GM12892 (cell line): ENCODE measurements at places on chromosomes 6 and 20.

DNA sequence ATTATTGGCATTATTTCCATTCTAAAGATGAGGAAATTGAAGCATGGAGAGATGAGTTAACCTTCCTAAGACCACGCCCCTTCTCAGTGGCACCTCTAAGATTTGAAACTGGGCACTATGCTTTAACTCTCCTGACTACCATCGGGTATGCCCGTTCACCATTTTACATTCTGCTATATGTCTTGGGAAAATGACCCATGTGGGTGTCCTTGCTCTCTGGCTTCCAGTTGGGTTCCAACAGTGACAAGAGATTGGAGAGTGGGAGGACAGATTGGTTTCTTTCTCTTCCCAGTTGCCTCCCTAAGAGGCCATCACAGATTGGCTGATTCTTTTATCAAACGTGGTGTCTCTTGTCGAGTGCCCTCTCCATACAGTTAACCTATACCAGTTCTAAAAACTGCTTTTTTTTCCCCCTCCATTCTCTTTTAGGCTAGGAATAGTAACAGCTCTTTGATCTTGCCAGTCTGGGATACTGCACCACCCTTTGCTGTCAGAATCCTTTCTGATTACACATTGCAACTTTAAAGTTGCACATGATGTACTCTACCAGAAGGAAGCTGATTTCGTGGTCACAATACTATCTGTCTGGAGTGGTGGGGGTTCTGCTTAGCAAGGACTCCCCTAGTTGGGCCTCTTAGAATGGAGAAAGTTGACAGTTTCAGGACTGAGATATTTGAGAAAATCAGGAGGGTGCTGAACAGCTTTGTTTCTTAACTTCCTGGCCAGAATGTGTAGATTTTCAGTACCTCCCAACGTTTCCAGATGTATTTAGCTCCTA is 88.0 kb upstream of the ELOVL5 start:
- DNase-seq, result no peak

DNA sequence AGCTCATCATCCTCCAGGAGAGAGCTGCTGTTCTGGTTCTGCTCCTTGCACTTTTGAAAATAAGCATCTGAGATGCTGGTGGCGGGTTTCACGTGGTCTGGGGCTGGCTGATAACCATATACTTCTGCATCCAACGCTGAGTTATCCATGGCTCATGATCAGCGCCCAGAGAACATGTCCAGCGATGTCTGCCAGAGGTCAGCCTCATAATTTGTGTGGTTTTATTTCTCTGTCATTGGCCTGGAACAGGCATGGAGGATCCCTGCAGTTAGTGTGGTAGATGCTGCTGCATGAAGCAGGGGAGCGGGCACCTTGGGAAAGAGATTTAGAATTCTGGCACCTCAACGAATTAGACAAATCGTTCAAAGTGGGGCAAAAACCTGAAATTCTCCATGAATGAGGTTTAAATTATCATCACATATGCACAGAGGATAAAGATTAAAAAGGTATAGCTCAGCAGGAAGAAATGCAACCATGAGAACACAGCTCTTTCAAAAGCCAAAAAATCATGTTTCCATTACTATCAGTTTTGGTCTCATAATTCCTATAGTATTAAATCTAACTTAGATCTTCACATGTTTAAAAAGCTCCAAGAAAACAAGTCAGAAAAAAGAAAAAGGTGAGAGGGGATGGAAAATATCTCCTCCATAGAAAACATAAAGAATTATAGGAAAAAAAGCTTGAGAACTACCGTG is 157.2 kb downstream of the SOD2 start:
- DNase-seq, result no peak

- DNase-seq, result no peak
These were observed 470.6 kb downstream of the MAFB start for GRCh38 chr20:40218316-40218969.

DNA sequence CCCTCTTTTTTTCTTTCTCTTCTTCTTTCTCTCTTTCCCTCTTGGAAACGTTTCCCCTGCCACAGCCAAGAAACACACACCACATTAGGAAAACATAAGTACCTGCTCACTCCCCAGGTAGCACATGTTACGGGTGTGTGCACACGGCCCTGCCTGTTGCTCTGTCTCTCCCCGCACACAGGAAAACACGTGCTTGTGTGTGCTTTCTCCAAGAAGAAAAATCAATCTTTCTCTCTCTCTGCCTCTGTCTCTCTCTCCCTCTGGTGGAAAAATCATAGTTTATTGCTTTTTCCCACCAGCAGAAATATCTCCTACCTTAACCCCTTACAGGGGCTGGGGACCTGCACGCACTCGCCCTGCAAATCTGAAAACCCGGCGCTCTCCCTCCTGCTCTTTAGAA is 102.3 kb downstream of the EDN3 start:
- DNase-seq, result no peak

GRCh38 chr6:31356946-31357466 is at the start of gene HLA-B:
Gene HLA-B (minus strand): TSS chr6:31357179. CDS start chr6:31357158, 21 bp downstream.
- peak; percentile 39 for DNase-seq

DNA sequence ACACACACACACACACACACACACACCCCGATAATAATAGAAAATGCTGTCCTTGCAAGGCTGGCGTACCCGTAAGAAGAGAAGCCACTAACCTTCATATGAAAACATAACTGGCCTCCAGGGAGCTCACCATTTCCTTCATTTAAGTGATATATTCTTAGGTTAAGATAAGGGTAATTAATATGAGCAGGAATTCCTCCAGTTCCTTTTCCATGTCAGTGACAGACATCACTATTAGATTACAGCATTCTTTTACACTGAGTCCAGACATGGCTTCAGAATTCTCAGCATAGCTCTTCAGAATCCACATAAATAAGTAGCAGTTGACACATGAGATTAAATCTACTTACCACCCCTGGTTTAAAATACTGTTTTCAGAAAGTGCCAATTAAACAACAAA is 121.9 kb downstream of the SIM1 start:
- no peak for DNase-seq

GRCh38 chr6:10297832-10298231 is 117.0 kb downstream of the TFAP2A start:
- DNase-seq, result no peak

DNA sequence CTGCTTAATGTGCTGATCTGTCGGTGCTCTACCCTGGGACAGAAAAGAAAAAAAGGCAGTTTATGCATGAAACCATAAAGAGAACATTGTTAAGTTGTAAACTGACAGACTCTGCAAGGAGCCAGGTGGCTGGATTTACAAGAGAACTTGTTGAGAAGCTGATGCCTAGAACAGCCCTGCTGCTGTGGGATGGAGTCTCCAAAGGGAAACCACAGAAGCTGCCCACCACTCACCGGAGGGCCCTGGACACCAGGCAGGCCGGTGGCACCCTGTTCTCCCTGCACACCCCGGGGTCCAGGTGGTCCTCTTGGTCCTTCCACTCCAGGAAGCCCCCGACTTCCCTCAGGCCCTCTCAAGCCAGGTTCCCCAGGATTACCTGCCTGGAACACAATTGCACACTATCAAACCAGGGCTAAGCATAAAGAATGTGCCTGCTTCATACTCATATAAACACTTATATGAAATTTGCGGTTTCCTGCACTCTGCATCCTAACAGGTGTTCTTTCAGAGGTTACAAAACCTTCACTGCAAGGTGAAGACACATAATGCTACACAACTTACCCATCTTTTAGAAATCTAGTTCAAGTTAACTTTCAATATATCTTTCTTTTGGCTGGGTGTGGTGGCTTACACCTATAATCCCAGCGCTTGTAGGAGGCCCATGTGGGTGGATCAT is 68.2 kb downstream of the COL9A1 start:
- no peak for DNase-seq

- DNase-seq, result no peak
These were observed 18.9 kb upstream of the CALHM5 start for GRCh38 chr6:116492331-116493067.

- no peak for DNase-seq
These were observed 89.4 kb downstream of the TRDN start for GRCh38 chr6:123547216-123547978.

DNA sequence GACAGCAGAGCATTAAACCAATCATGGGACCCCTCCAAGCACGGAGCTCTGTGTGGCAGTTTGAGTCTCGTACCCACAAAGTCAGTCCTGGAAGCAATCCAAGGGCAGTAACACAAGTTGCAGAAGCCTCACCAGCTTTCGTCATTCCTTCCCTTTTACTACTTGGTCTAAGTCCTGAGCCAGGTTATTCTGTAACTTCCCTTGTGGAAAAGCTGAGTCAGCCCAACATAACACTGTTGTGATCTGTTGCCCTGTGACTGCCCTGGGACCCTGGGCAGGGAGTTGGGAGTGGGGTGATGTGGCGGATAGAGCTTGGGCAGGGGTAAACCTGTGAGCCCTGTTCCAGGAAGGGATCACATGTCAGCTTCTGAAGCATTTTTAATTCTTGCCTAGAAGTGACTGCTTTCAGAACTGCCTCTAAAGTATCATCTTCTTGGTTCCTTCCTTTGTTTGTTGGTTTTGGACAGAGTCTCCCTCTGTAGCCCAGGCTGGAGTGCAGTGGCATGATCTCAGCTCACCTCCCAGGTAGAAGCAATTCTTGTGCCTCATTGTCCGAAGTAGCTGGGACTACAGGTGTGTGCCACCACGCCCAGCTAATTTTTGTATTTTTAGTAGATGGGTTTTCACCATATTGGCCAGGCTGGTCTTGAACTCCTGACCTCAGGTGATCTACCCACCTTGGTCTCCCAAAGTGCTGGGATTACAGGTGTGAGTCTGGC is 183.7 kb upstream of the JAG1 start:
- no peak for DNase-seq

DNA sequence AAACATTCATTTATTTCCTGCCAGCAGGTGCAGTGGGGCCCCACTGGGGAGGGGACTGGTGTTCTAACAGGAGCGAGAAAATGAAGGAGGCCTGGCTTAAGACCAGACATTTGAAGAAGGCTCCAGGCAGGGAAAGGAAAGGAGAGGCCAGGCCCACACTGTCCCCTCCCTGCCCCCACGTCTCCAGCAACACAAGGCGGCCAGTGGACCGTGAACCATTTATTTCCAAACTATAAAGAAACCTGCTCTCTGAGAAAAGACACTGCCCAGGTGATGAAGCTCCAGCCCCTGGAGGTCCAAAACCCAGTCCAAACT is 41.4 kb upstream of the CDH22 start:
- no peak for DNase-seq

GRCh38 chr20:8601542-8601912 is 467.4 kb upstream of the PLCB4 start:
- DNase-seq, result no peak

DNA sequence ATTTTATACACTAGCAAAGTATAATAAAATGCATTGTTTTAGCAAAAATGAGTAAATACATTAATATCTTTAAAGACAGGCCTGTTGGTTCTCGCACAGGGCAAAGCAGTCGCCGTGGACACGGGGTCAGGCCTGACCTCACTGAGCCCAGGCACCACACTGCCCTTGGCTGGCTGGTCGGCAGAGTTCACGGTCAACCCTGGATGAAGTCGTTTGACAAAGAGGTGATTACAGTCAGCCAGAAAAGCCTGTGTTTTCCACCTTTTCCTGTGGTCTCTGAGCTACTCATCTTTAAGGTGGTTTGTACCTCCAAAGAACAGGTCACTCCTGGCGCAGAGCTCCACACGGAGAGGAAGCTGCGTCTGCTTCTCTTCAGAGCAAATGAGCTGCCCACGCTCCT is 191.5 kb downstream of the DLL1 start:
- no peak for DNase-seq

DNA sequence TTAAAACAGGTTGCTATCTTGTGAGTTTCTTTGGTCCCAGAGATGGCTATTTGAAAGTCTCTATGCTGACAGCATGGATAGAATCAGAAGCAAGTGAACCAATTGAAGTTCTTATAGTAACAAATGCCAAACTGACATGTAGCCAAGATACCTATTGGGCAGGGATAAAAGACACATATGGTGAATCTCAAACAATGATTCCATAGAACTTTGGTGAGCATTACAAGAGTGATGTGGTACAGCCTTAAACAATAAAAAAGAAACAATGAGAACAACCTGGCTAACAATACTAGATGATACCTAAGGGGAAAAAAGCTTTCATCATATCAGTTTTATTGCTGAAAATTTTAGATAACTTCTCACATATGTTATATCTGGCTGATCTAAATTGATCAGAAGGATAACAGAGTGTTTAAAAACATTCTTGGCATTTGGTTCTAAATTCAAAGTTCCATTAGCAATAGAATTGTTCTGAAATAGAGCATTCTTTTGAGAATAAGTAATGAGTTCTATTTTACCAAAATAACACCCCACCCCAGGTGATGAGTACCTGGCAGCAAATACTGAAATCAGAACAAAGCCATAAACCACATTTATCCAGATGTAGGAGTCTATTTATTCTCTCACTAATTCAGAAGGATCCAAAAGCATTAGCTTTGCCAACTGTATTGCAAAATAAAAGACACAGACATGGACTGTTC is 5.8 kb upstream of the HMGCLL1 start:
- DNase-seq, result no peak

DNA sequence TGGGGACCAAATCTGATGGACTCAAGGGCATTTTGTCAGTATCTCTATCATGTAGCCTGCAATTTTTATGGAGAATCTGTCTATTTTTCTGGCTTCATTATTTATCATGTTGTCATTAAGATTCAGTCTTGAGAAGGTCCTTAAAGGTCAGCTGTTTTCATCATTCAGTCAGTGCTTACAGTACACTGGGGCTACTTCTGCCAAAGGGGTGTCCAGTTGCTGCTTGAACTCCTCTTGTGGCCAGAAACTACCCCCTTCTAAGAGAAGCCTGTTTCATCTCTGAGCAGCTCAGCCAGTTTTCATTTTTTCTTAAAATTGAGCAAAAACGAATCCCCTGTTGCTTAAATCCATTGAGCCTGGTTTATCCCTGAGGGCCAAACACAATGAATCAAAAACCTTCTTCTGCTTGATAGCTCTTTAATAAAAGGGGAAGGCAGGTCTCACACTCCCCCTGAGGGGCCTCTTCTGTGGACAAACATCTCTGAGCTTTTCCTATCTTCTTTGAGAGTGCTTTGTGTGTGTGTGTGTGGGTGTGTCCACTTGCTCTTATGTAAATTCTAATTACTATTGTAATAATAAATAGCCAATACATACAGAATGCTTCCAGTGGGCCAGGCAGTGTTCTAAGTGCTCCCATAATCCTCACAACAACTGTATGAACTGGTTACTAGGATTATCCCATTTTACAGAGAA is 172.2 kb downstream of the PLCB1 start:
- DNase-seq, result no peak

DNA sequence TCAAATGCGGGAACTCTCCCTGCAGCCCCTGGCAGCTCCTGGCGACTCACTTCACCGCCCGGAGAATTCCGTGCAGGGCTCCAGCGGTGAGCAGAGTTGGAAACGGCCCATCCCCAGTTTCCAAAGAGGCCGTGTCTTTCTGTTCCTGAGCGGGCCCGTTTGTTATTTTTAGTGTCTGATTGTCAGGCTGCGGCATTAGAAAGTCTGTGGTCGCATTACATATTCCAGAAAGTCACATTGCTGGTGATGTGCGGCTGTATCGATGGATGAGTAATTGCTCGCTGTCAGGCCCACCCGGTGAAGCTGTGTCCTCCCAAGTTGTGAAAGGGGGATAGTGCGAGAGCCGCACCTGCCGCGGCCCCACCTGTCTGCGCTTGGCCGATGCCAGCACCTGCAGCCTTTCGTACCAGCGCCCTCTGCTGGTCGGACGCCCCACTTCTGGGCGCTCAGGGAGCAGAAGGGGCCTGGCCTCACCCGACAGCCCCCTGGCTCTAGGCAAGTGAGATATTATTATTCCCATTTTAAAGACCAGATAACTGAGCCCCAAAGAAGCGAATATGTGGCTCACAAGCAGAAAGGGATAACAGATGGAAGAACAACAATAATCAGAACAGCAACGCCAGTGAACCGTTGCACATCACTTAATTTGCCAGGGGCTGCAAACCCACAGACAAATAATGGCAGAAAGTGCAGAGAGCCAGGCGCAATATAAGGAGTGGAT is 244.9 kb downstream of the TSHZ2 start:
- peak; percentile 52 for DNase-seq

GRCh38 chr6:8758412-8758811 is 323.1 kb upstream of the SLC35B3 start:
- DNase-seq, result no peak
